Motor neuron (in vitro differentiated cells): ENCODE measurements at places on chromosomes 12 and 14. TPM values are rescaled to one million over a fixed set of nuclear protein-coding genes. Genes with fewer than 3 reads are reported as not detected.

The MYF6 gene
- total RNA-seq = 0.50 TPM in 1 of 2 replicates, not detected in the other

The FGD4 gene
- total RNA-seq = 25.5 and 25.6 TPM in 2 replicates

The DYRK2 gene
- 16.6 and 18.4 TPM in 2 replicates for total RNA-seq

The ENDOU gene
- 0.14 and 0.33 TPM in 2 replicates for total RNA-seq

The R3HDM2 gene
- total RNA-seq = 23.2 and 24.4 TPM in 2 replicates

The SIX1 gene
- 35.8 and 38.6 TPM in 2 replicates for total RNA-seq

The NCOR2 gene
- 19.0 and 19.7 TPM in 2 replicates for total RNA-seq

The OVCH1 gene
- total RNA-seq = 0.08 and 0.09 TPM in 2 replicates

The ANKRD33 gene
- total RNA-seq = not detected in 2 replicates

The KLHL33 gene
- total RNA-seq = 0.08 and 0.18 TPM in 2 replicates

The DBX2 gene
- 0.11 TPM in 1 of 2 replicates, not detected in the other for total RNA-seq

The RAB3IP gene
- 1.1 and 1.7 TPM in 2 replicates for total RNA-seq

The GLI1 gene
- 2.6 and 3.4 TPM in 2 replicates for total RNA-seq

The ZBTB42 gene
- total RNA-seq = 1.0 and 1.1 TPM in 2 replicates

The DACT1 gene
- total RNA-seq = 46.4 and 53.6 TPM in 2 replicates

The LMNTD1 gene
- total RNA-seq = not detected in 2 replicates

The MTA1 gene
- 24.1 and 27.1 TPM in 2 replicates for total RNA-seq

The PCED1B gene
- 0.81 and 1.2 TPM in 2 replicates for total RNA-seq

The AKAP5 gene
- 3.1 and 3.2 TPM in 2 replicates for total RNA-seq

The PRR4 gene
- total RNA-seq = 4.2 and 5.5 TPM in 2 replicates

The ETFBKMT gene
- 2.1 TPM in 2 replicates for total RNA-seq

The CLEC2A gene
- not detected in 2 replicates for total RNA-seq

The TMEM63C gene
- 0.49 and 3.4 TPM in 2 replicates for total RNA-seq

The COPZ1 gene
- total RNA-seq = 147 and 188 TPM in 2 replicates

The LRP6 gene
- 32.9 and 43.7 TPM in 2 replicates for total RNA-seq

The APOF gene
- total RNA-seq = 0.26 and 0.27 TPM in 2 replicates

The FAM186B gene
- total RNA-seq = 0.64 and 0.67 TPM in 2 replicates

The PLEKHG7 gene
- 0.05 and 0.26 TPM in 2 replicates for total RNA-seq

The SCN8A gene
- total RNA-seq = 16.0 and 17.8 TPM in 2 replicates

The SLCO1A2 gene
- 12.0 and 14.4 TPM in 2 replicates for total RNA-seq
